ENCODE measurements at places on chromosomes 16 and 17.
A peak's percentile ranks its signal among the peaks of the same experiment; 100 is the strongest.

GRCh38 chr17:10743316-10744009, 13.6 kb upstream of the TMEM220 start:
- peak; percentile 63 for DNase-seq

DNA sequence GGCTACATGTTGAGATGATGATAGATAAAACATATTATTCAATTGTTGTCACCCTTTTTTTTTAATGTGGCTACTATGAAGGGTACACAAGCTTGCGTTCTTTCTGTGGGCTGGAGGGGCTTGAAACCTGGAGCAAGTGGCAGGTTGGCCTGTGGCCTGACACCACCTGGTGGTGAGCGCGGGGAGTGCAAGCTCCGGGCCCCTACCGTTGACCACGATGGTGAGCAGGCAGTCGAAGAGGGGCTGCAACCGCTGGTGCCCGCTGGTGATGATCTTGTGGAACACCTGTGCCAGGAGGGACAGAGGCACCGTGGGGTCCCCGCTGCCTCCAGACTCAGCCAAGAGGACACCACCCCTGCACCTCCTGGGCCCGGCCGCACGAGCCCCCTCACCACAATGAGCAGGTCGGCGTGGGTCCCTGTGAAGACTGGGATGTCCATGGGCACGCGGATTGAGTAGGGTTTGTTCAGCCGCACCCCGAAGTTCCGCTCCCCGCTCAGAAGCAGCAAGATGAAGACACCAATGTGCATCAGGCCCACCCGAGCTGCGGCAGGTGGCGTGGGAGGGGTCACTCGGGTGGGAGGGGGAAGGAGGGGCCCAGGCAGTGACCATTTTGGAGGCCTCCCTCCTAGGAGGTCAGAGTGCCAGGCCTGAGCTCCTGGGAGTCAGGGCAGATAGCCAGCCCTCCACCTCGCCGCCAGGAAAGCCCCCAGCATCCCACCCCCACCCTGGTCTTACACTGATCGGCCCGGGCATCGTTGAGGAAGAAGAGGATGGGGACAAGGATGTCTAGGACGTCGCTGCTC, 14.4 kb downstream of the HID1 start:
- DNase-seq = peak; percentile 33

- peak; percentile 13 for DNase-seq
Observed at GRCh38 chr17:32495359-32496231, 8.8 kb downstream of the CDK5R1 start.

DNA sequence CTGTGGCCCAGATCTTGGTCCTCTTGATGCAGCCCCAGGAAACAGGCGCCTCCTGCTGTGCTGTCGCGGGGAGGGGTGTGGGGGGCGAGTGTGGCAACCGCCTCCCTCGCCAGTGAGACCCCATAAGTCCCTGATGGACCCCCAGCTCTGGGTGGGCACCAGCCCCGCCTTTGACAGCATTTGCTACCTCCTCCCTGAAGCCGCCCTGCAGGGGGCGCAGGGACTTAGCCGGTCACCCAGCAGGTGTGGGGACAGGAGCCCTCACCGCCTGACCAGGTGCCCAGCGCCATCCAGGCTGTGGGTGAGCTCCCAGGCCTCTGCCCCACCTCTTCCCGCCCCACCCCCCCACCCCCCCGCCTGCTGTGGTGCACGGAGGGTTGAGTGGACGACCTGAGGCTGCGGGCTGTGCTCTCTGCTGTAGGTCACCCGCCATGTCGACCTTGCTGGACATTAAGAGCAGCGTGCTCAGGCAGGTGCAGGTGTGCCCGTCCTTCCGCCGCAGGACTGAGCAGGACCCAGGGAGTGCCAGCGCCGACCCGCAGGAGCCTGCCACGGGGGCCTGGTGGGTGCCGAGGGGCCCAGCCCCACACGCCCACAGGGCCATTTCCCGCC, 4.8 kb downstream of the BAIAP3 start:
- no peak for DNase-seq

DNA sequence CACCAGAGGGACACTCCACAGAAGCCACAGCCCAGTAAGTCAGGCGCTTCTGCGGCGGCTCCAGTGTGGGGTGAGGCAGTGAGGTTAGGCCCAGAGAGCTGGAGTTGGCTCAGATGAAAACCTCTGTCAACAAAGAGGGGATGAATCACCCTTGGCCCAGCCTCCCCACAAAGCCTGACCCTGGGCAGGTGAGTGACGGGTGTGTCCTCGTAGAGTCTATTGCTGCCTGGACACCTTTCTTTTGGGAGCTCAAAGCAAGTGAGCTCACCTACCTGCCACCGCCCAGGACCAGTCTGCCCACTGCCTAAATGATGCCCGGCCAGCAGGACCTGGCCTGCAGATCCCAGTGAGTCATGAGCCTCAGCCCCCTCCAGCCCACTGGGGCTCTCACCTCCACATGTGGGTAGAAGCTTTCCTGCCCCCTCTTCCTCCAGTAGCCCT, 24.9 kb upstream of the DBNDD1 start:
- DNase-seq = no peak

DNA sequence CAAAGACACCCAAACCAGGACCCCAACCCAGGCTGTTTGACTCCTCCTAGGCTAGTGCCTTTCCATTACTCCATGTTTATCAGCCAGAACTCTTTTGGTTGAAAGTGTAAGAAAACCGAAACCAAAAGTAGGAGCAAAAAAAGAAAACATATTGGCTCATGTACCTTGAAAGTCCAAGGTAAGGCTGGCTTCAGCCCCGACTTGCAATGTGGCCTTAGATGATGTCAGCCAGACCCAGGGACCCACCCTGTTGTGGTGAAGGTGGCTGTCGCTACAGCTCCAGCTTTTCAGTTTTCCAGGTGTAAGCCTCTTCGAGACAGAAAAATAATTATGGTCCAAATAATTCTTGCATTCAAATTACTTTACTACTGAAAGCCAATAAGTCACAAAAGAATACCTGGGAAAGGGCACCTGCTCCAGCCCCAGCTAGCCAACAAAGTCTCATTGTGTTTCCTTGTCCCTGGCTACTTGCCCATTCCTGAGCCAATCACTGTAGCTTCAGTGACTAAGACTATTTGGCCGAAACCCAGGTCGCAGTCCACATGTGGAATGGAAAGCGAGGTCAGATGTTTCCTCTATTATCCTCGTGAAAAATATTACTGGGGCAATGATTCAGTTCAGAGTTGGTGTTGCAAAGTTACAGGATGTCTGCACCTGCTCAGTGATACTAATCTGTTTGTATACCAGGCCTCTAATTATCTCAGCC, 20.7 kb downstream of the DNAH9 start:
- DNase-seq = no peak

GRCh38 chr17:7984904-7985303, 17.5 kb upstream of the GUCY2D start:
- no peak for DNase-seq

- no peak for DNase-seq
Observed at GRCh38 chr17:10815319-10815718, 11.4 kb upstream of the TMEM238L start.

DNA sequence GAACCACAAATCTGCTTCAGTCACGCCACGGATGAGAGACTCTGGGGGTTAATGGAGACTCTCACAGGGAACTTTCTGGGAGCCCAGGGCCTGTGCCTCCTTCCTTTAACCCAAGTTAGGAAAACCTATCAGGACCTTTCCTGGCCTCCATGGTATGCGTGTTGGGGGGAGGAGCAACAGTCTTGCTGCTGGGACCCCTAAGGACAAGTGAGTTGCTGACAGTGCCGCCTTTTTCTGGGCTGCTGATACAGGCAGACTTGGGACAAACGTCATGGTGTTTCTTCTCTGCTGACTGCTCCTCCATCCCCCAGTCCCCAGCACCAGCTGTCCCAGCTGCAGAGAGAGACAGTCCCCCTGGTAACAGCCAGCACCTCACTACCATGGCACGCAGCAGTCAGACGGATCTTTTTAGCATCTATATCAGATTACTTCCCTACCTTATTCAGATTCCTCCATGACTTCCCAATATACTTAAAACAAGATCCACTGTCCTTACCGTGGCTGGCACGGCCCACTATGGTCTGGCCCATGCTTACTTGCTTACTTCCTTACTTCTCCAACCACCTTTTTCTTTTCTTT, 6.5 kb downstream of the DPEP2NB start:
- no peak for DNase-seq

GRCh38 chr16:51985126-51985525, 561.8 kb downstream of the TOX3 start:
- DNase-seq = no peak

DNA sequence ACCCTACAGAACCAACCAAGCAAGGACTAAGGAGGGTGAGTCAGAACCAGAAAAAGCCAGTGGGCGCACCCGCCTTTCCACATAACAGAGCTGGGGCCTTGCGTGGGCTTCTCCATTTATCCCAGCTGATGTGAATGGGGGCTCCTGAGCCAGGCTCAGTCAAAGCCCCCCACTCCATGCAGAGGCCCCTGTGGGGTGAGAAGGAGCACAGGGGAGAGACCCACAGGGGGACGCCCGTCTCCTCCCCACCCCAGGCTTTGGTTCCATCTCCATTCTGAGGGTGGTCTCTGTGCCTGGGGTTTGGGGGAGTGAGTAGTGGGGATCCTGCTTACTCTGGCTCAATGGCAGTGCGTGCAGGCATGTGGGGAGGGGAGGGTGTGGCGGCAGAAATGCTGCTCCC, 210.1 kb upstream of the TNRC6C start:
- DNase-seq = no peak

GRCh38 chr16:14097182-14097959, 26.3 kb downstream of the MRTFB start:
- no peak for DNase-seq

- DNase-seq = no peak
Observed at GRCh38 chr17:42358434-42358833, 29.8 kb downstream of the STAT3 start.

DNA sequence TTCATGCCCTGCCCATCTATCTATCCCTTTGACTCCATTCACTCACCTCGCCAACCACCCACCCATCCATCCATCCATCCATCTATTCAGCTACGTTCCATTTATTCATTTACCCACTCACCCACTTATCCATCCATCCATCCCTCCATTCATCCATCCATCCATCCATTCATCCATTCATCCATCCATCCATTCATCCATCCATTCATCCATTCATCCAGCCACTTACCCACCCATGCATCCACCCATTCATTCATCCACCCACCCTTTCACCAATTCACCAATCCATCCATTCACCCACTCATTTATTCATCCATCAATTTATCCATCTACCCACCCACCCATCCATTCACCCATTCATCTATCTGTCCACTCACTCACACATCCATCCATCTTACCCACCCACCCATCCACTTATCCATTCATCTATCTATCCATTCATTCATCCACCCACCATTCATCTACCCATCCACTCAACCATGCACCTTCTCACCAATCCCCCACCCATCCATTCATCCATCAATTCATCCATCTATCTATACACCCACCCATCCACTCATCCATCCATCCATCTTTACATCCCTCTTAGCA, 19.5 kb upstream of the KCNJ12 start:
- no peak for DNase-seq

DNA sequence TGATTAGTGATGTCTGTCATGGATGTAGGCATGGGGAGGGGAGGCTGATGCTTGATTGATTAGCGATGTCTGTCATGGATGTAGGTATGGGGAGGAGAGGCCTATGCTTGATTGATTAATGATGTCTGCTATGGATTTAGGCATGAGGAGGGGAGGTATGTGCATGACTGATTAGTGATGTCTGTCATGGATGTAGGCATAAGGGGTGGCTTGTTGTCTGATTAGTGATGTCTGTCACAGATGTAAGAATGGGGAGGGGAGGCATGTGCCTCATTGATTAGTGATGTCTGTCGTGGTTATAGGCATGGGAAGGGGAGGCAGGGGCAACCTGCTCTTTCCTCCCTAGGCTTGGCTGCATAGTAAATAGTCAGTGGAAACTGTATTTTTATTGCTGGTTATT, 409.4 kb downstream of the HAPSTR1 start:
- no peak for DNase-seq

- DNase-seq = no peak
Observed at GRCh38 chr16:81142864-81143263, 46.7 kb upstream of the GCSH start.

DNA sequence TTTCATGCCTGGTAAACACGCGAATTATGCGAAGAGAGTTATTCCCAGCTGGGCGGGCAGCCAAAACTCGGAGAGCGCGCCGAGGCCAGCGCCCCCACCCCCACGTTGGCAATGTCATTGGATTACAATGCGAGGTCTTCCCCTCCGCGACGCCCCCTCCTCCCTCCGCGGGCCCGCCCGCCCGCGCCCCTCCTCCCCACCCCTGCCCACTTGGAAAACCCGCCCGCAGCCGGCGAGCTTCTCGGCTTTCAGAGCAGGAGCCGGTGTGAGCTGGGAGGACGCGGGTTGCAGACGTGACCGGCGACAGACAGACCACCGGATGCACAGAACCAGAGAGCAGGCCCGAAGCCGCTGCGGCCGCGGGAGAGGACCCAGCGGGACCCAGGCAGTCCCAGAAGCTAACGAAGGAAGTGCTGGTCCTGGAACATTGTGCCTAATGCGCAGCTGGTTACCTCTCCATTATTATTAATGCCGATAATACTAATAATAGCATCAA, 4.0 kb downstream of the NOG start:
- peak; percentile 52 for DNase-seq

- peak; percentile 57 for DNase-seq
Observed at GRCh38 chr17:10172241-10172741, 26.1 kb downstream of the GAS7 start.

DNA sequence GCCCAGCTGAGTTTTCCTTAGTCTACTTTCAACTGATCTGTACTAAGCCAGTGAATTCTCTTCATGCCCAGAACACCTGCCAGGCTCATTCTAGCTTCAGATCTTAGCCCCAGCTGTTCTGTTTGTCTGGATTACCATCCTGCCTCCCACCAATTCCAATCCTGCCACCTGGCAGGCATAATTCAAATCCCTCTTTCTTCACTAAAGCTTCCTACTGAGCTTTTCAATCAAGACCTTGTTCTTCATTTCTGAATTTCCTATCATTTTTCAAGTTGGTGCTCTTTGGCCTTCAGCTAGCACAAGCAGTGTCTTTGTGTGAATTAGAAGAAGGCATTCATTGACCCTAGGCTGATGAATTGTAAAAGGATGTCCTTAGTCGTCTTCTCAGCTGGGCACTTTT, 357.6 kb downstream of the UTP18 start:
- no peak for DNase-seq

- no peak for DNase-seq
Observed at GRCh38 chr17:61597607-61598006, 6.6 kb upstream of the NACA2 start.

DNA sequence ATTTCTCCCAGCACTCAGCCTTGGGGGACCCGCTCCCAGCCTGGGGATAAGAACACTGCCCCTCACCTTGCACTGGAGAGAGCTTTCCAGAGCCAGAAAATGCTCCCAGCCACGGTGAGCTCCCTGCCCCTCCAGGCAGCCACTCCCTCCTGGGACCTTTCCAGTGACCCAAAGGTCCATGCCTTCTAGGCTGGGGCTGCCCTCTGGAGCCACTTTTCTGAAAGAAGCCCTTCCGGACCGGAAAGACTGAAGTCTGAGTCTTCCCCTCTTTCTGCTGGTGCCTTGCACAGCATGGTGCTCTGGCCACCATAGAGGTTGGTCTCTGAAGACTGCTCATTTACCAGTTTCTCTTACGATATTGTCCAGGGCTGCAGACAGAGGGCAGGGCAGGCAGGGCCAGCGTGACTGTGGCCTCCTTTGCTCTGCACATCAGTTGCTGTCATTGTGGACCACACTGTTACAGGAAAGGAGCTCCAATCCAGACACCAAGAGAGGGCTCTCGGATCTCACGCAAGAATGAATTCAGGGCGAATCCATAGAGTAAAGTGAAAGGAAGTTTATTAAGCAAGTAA, 7.1 kb upstream of the ABCC12 start:
- no peak for DNase-seq

Measured in fibroblast of skin of abdomen (primary cell).